ENCODE measurements at places on chromosomes 1 and 21. TPM values are rescaled to one million over a fixed set of nuclear protein-coding genes. Genes with fewer than 3 reads are reported as not detected.

UBE2U gene
- total RNA-seq: not detected

DNA sequence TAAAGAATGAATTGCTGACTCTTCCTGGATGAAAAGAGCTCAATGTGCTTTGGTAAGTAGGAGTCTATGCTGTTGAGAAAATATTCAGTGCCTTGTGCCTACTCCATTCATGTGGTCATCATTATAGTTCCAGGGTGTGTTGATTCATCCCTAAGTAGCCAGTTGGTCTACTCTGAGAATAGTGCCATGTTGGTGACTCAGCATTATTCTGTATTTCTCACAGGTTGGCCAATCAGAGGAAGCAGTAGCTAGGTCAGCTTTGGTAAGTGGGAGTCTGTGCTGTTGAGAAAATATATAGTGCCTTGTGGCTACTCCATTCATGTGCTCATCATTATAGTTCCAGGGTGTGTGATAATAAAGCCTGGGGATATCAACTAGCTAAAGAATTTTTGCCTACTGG is 397.3 kb downstream of the AGBL4 start:
- H3K27me3 ChIP-seq: no peaks in the 10 kb centered on the region
- H3K4me1 ChIP-seq: no peaks in the 10 kb centered on the region
- no peak overlapping the region for H3K27ac ChIP-seq
- DNase-seq: no peak
- H3K36me3 ChIP-seq: no peaks in the 10 kb centered on the region

GRCh38 chr1:115331558-115332331 is 6.3 kb downstream of the NGF start:
- no peak overlapping the region for H3K4me3 ChIP-seq
- H3K27ac ChIP-seq: no peak overlapping the region
- H3K4me1 ChIP-seq: no peaks in the 10 kb centered on the region
- H3K36me3 ChIP-seq: no peaks in the 10 kb centered on the region
- DNase-seq: no peak

DNA sequence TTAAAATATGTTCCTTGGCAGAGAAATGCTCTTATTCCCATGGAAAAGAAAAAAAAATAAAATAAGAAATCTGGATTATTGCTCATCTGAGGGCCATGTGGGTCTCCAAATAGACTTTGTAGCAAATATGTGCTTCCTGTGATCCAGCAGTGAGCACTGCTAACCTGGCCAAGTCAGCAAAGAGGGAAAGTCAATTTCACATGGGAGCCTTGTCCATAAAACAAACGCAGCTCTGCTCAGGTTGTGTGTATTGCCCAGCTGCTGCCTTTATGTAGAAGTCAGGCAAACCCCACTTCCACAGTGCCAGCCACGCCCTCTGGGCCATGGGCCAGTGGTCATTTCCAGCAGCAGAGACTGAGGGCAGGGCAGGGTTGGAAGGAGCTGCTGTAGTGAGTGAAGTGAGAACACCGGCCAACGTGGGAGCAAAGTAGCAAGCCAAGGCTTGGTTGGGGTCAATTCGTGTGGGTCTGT is 174.3 kb downstream of the LYPLAL1 start:
- H3K4me3 ChIP-seq: no peak overlapping the region
- no peaks in the 10 kb centered on the region for H3K36me3 ChIP-seq
- peak; percentile 18 for DNase-seq
- no peaks in the 10 kb centered on the region for H3K4me1 ChIP-seq
- no peak overlapping the region for H3K27ac ChIP-seq

NMNAT2 gene
- 1.4 TPM for total RNA-seq

MYBPH gene
- total RNA-seq: not detected

- H3K27me3 ChIP-seq: no peaks in the 10 kb centered on the region
- H3K36me3 ChIP-seq: no peaks in the 10 kb centered on the region
- H3K4me3 ChIP-seq: no peak overlapping the region
- no peaks in the 10 kb centered on the region for H3K4me1 ChIP-seq
- H3K27ac ChIP-seq: no peak overlapping the region
- peak; percentile 23 for DNase-seq
Observed at GRCh38 chr1:213779228-213779627, 208.5 kb upstream of the PROX1 start.

DNA sequence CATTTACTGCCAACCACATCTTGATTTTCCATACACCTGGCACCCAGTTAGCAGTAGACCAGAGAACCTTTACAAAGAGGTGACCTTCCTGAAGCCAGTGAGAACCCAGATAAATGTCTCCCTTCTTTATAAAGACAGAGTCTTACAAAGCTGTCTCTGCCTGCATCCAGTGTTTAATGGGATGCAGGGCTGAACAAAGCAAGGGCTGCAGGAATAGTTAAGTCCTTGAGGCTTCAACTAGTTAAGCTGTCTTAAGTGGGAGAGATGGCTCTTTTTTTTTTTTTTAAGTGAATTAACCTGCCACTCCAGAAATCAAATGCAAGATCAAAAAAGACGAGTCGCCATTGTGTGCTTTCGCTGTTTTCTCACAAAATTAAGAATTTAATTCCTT is 1.5 kb downstream of the AHCYL1 start:
- no peaks in the 10 kb centered on the region for H3K27me3 ChIP-seq
- no peaks in the 10 kb centered on the region for H3K36me3 ChIP-seq
- no peak overlapping the region for H3K27ac ChIP-seq
- H3K4me3 ChIP-seq: peak overlapping the region; percentile 85

SLC22A15 gene
- total RNA-seq: 1.1 TPM

DNA sequence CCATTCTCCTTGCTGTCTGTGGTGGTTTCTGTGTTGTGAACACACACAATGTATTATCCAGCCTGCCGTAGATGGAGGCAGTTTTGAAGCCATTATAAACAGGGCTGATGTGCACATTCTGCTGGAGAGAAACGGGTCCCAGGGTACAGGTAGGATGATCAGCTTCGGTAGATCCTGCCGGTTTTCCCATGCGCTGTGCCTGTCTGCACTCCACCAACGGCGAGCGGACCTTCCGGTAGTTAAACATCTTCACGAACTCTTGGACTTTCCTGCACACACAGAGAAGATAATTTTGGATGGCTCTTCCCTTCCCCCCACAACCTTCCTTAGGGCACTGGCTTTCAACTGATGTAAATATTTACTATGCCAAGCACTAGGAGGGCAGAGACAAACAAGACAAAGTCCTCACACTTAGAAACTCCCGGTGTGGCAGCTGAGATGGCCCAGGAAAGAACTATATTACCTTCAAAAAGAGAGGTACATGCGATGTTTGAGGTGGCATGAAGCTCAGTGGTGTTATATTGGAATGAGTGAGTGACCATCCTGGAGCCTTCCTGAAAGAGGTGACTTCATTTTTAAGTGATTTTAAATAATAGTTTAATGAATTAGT is 41.7 kb downstream of the ALPL start:
- no peak overlapping the region for H3K27ac ChIP-seq
- no peak overlapping the region for H3K4me3 ChIP-seq
- no peaks in the 10 kb centered on the region for H3K36me3 ChIP-seq

IQGAP3 gene
- 57.9 TPM for total RNA-seq

DNA sequence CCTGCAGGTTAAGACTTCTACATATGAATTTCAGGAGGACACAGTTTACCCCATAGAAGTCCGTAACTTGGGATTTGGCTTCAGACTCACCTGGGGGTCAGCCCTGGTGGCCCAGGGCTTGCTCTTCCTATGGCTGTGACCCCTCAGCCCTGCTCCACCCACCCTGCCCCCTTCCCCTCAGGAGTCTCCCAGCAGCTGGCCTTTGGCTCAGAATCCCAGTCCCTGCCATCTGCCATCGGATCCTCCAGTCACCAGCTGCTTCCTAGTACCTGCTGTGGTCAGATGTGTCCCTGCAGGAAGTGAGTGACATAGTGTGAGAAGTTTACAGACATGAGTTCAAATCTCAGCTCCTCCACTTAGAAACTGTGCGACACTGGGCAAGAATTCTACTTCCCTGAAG is 332.6 kb downstream of the NPHP4 start:
- no peaks in the 10 kb centered on the region for H3K36me3 ChIP-seq
- H3K27ac ChIP-seq: no peak overlapping the region
- no peak for DNase-seq
- H3K27me3 ChIP-seq: no peaks in the 10 kb centered on the region

DNA sequence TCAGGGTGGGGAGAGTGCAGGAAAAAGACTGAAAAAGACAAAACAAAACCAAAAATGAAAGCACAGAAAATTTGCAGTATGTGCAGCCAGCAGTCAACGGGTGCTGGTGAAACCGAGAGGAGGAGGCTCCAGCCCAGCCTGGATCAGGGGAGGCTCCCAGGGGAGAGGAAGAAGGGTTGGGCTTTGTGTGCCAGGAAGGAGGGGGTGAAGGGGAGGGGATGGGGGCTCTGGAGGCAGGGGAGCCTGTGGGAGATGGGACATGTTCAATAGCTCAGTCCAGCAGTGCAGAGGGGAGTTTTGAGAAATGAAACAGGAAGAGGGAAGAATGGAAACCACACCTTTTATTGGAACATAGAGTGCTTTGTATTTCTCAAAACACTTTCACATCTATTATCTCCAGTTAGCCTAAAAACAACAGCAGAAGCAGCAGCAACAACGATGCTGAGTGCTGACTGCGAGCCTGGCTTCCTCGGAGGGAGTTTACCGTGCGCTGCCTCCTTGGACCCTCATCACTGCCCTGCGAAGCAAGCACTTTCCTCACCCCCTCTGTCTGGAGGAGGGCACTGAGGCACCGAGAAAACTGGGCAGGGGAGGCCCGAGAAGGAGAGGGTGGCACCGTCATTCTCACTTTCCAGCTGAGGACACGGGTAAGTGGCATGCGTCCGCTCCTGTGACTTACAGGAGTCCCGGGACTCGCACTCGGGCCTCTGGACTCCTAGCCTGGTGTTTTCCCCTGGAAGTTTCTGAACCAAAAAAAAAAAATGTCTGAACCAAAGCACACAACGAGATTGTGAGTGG is 62.9 kb downstream of the MDM4 start:
- DNase-seq: peak; percentile 27
- H3K27me3 ChIP-seq: no peaks in the 10 kb centered on the region
- H3K4me1 ChIP-seq: peaks cover 3% of the 10 kb centered on the region
- peak overlapping the region; percentile 6 for H3K4me3 ChIP-seq

CD164L2 gene
- total RNA-seq: 0.69 TPM

DNALI1 gene
- 1.9 TPM for total RNA-seq

GRCh38 chr1:234781241-234782065 is 171.5 kb upstream of the IRF2BP2 start:
- no peak for DNase-seq
- no peaks in the 10 kb centered on the region for H3K4me1 ChIP-seq
- no peak overlapping the region for H3K4me3 ChIP-seq
- no peaks in the 10 kb centered on the region for H3K27me3 ChIP-seq
- no peak overlapping the region for H3K27ac ChIP-seq

HDAC1 gene
- total RNA-seq: 291 TPM

DNA sequence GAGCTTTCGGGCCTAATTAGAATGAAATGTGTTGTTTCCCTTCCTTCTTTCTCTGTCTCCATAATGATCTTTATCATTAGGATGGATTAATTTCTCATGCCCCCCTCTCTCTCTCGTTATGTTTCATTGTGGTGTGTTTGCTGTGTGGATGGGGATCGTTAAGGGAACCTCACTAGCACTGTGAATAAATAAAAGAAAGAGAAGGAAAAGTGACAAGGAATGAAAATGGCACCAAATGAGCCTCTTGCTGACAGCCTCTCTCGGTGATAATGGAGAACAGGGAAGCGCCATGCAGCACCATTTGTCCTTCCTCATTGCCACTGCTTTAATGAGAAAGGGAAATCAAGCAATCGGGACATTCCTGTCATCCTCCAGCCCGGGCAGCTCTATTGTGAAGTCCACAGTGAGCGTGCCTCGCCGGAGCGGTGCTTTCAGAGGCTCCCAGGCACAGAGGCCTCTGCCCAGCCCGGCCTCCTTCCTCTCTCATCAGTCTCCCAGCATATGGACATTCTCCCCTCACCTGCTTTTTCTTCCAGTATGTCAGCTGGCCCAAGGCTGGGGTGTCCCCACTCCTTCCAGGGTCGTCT is 265.7 kb upstream of the TMEM51 start:
- no peak for DNase-seq
- no peaks in the 10 kb centered on the region for H3K36me3 ChIP-seq
- H3K4me1 ChIP-seq: no peaks in the 10 kb centered on the region
- no peak overlapping the region for H3K27ac ChIP-seq

GPR153 gene
- 21.0 TPM for total RNA-seq

VSIG8 gene
- total RNA-seq: not detected

DNA sequence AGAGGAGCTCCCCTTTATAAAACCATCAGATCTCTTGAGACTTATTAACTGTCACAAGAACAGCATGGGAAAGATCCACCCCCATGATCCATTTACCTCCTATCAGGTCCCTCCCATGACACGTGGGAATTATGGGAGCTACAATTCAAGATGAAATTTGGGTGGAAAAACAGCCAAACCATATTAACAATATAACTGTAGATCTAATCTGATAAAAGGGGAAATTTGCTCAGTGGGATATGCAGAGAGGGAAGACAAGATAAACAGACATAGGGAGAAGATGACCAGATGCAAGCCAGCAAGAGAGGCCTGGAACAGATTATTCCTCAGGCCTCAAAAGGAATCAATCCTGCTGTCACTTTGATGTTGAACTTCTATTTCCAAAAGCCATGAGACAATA is 841.5 kb downstream of the LRRIQ3 start:
- no peaks in the 10 kb centered on the region for H3K4me1 ChIP-seq
- H3K4me3 ChIP-seq: no peak overlapping the region
- DNase-seq: no peak

DNA sequence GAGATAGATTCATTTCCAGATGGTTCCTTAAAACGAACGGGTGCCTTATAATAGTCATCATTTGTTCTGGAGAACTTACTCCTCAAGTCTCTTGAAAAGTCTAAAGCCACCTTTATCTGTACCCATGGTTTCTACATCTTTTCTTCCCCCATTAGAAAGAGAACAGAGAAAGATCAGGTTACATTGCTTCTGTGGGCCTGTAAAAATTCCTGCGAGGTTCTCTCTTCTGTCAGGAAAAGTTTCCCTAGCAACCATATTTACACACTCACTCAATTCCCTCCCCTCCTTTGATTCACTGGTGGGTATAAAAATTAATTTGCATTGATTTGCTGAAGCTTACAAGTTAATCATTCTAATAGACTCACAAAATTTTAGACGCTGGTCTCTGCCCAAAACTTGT is 6.7 kb downstream of the PHC2 start:
- H3K27ac ChIP-seq: no peak overlapping the region
- H3K27me3 ChIP-seq: peaks cover 1% of the 10 kb centered on the region
- H3K4me3 ChIP-seq: no peak overlapping the region
- DNase-seq: no peak

DNA sequence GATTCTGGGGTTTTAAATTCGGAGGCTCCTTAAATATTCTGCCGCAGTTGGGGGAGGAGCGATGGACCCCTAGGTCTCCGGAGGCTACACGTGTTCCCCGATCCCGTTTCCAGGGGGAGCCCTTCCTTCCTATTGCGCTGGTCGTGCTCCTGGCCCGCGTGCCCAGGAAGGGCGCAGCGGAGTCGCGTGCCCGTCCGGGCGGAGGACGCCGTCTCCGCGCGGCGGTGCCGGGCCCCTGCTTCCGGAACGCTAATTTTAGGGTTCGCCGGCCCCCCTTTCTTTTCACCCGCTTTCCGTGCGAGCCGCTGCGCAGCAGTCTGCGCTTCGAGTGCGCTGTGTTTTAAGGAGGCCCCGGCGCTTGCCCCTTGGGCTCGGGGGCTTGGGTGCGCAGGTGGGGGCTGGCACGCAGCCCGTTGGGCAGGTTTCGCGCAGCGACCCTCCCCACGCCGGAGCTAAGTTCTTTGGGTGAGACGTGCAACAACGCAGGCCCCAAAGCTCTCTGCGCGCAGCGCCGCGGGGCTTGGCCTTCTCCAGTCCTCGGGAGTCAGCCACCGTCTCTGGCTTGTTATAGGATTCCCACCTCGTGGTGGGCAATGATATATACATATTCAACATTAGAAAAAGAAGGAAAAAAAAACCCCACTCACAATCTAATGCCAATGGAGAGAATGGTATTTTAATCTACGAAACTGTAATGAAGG is 43.5 kb upstream of the DNAJC6 start:
- DNase-seq: peak; percentile 36
- no peaks in the 10 kb centered on the region for H3K27me3 ChIP-seq
- no peak overlapping the region for H3K27ac ChIP-seq
- peak overlapping the region; percentile 30 for H3K4me3 ChIP-seq
- H3K4me1 ChIP-seq: peaks cover 5% of the 10 kb centered on the region
